PC-9 (cell line): ENCODE measurements at places on chromosomes 6 and 20. TPM values are rescaled to one million over a fixed set of nuclear protein-coding genes. Genes with fewer than 3 reads are reported as not detected.
A peak's percentile ranks its signal among the peaks of the same experiment; 100 is the strongest.

The TMEM74B gene
- 0.44 and 1.2 TPM in 2 replicates for total RNA-seq

GRCh38 chr6:87794922-87795885 lies 93.2 kb upstream of the AKIRIN2 start:
- no peak for DNase-seq

The C20orf202 gene
- total RNA-seq = not detected in 2 replicates

DNA sequence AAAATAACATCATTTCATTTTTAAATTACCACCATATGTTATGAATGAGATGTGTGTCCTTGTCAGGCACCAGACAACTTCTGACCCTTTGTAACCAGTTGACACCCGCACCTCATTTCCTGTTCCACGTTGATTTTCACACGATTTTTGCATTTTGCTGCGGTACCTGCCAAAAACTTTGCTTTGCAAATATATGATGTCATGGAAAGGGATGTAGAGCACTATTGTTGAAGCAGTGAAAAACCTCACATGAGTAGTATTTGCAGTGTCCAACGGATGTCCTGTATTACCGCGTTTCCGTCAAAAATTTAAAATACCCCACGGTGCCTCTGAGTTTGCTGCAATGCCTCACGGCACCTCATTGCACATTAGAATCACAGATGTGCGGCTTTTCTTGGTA lies 115.6 kb downstream of the MTHFD1L start:
- DNase-seq = no peak

GRCh38 chr6:116842459-116842858 lies 13.6 kb upstream of the GPRC6A start:
- no peak for DNase-seq

DNA sequence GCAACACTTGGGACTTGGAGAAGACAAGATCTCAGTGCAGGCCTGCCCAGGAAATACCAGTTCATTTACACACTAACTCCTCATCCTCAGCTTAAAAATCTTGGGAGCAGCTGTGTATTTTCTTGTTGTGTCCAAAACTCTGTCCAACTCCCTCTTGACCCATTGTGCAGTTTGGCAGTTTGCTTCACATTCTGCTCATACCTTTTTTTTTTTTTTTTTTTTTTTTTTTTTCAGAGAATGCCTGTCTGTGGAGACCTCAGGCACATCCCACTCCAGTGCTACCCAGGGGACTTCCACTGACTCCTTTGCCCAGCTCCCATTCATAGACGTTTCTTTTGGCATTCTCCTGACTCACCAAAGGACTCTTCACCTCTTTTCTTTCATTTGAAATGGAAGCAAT lies 265.8 kb upstream of the TCF21 start:
- no peak for DNase-seq

GRCh38 chr6:134352786-134353480 lies 35.0 kb upstream of the SGK1 start:
- no peak for DNase-seq

DNA sequence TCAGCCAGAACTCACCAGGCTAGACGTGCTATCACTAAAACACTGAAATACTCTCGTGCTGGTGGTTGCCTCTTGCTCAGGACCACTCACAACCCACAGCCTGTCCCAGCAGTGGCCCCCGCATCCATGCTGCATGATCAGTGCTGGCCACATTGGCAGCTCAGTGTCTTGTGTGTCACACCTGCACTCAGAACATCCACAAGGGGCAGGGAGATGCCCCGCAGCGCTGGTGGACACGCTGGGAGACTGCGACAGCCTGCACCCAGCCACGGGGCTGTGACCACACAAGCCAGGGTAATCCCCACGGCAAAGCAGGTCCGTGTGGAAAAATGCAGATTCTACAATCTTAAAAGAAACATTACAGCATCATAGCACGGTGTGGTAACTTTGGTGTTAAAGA lies 23.9 kb upstream of the APMAP start:
- no peak for DNase-seq

The BPIFB2 gene
- total RNA-seq = not detected in 2 replicates

DNA sequence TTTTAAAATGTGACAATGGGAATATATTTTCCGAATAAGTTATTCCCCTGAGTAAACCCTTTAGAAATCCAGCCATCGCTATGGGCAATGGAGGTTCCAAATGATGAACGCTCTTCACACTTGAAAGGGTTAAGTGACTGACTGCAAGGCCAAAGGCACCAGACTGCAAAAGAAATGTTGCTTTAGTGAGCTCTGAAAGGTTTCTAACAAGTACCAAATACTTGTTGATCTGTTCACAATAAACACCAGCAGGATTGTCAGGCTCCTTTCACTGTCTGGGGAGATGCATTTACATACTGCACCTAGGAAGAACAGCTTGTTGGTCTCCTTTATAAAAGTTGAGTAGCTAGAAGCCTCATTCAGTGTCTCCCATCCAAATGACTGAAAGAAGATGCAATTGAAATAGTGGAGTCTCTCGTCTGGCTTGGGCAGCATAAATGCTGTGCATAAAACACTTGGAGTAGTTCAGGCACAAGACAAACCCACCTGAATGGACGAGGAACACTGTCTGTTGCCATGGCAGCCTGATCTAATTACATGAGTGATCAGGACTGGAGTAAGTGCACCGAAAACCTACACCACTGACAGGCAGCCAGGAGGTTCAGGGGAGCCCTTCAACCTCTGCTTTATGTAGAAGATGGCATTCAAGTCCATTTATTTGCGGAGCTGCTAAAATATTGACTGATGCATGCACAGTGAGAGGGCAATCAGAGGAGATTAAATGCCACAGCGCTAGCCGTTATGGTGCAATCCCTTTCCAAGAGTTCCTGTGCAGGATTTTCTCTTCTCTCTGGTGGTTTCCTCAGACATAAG lies 2.9 kb downstream of the ATXN1 start:
- no peak for DNase-seq

GRCh38 chr20:54633374-54634355 lies 158.3 kb downstream of the DOK5 start:
- no peak for DNase-seq

- no peak for DNase-seq
Observed at GRCh38 chr6:112365952-112366351, 18.8 kb downstream of the RFPL4B start.

DNA sequence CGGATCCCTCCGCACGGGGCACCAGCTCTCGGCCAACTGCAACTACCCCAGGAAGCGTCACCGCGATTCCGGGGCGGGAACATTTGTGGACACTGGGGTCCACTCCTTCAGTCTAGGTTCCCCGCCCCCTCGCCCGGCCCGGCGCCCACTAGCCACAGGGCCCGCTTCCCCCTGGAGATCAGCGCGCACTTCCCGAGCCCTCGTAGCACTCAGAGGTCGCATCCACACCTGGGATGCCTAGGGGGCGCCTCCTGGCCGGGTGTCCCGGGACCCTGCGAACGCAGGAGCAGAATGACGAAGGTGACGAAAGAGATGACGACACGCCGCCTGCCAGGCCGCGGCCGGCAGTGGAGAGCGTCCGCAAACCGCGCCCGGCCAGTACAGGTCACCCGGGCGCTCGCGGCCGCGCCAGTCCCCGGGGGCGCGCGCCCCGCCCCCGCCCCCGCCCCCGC lies 309 bp upstream of the AIG1 start:
- peak; percentile 75 for DNase-seq

DNA sequence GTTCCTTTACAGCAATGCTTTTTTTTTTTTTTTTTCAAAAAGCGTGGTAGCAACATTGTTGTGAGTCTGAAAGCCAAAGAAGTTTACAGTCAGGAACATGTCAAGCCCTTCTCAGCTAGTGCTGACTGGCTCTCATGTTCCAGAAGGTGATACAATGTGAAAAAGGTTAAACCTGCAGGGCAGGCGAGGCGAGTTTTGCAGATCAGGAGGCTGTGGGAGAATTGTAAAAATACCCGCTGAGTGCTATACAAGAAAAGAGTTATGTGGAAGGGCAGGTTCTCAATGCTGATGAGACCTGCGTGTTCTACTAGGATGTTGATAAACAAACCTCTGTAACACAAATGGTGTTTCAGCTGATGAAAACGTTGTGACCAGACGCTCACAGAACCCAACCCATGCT lies 30.9 kb upstream of the RPP40 start:
- DNase-seq = peak; percentile 79

GRCh38 chr6:159844737-159845645 lies 44.9 kb downstream of the PNLDC1 start:
- DNase-seq = no peak

GRCh38 chr6:110509617-110510241 lies 33.3 kb upstream of the SLC22A16 start:
- peak; percentile 95 for DNase-seq

DNA sequence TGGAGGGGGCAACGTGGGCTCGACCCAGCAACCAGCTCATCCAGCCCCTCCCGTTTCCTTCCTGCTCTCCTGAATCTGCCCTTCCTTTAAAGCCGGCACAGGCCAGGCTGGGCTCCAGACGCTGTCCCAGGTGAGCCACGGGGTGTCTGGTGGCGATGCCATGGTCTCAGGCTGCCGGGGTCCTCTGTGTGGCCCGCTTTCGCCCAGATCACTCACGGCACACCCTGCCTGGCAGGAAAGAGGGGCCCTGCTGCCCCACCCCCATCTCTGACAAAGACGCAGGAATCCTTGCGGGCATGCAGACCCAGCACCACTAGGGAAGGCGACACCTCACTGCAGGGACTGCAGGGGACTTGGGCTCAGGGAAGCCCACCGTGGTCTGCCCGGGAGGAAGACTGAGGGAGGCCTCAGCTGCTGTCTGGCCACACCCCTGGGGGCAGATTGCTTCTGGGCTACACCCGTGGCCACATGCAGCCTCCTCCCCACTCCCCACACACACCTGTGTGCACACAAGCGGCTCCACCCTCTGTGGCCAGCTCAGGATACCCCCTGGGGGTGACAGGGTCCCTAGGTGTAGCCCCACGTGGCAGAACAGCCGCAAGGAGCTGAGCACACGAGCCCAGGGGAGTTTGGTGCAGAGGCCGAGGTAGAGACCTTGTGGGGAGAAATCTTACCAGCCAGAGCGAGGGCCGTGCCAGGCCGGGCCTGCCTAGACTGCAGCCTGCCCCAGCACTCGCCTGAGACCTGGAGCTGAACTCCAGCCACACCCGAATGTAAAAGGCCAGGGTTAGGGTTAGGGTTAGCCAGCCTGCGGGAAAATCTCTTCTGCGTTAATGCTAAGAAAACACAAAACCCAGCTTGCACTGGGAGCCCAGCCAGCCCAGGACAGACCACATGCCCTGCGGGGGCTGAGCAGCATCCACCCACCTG lies 104.6 kb downstream of the DLL1 start:
- DNase-seq = no peak

DNA sequence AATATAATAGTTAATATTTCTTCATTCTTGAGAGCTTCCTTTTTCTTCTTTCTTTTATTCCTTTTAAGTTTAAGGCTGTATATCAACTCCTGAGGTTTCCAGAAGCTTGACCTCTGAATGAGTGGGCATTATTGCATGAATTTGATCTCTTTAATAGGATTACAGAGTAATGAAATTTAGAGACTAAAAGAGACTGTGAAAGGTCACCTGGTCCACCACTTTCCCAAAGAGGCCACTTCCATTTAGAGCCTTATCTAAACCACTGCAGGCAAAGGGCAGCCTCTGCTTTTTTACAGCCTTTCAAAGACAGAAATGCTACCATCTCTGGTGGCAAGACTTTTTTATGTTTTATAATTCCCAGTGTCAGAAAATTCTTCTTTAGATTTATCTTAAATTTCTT lies 215.3 kb upstream of the HS3ST5 start:
- DNase-seq = no peak

- peak; percentile 50 for DNase-seq
Observed at GRCh38 chr20:58481481-58482021, 33.6 kb downstream of the APCDD1L start.

GRCh38 chr6:24522228-24523176 lies 27.7 kb downstream of the ALDH5A1 start:
- no peak for DNase-seq

The EFCAB8 gene
- total RNA-seq = 1.1 TPM in 1 of 2 replicates, not detected in the other

The ANGPT4 gene
- not detected in 2 replicates for total RNA-seq

The IYD gene
- not detected in 2 replicates for total RNA-seq

The FILIP1 gene
- 0.15 TPM in 1 of 2 replicates, not detected in the other for total RNA-seq

DNA sequence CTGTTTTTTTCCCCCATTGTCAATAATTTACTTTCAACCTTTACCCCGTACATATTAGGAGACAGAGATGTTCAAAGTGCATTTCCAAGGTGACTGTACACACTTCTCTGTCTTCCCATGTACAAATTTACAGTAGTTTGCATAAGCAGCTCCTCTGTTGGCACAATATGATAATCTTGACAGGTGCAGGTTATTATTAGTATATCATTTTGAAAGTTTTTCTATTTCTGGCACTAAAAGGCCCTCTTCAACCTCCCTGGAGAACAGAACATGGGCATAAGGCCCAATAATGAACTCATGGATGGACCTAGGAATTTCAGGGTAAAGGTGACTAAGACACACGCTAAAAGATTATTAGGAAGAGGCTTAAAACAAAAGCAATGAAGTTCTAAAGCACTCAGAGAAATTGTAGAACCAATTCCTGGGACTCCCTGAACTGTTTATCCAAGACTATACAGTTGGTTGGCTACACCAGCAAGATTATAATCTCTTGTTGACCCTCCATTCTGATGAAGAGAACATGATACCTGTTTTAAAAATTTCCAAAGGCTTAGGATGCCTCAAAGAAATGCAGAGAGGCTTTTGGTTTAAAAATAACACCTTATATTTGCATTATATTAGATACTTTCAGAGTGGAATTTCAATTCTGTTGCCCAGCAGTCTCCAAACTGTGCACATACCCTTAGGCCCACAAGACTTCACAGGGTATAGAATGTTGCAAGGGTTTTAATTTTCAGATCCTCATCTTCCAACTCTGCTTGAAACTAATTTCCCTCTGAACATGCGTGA lies 1.1 kb downstream of the AIG1 start:
- DNase-seq = no peak

GRCh38 chr6:22067122-22067521 lies 229.7 kb downstream of the PRL start:
- DNase-seq = no peak

DNA sequence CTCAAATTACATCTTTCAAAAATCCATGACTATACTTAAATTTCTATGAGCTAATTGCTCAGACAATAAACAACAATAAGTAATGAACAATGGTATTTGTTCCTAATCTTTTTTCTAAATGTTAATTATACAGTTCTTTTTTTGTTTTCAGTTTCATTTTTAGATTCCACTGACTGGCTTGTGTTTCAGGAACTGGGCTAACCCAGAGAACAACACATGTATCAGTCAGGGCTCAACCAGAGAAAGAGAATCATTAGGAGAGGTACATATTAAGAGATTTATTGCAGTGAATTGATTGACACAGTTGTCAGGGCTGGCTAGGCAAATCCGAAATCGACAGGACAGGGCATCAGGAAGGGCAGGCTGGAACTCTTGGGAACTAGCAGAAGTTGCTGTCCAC lies 182.8 kb downstream of the GRM1 start:
- no peak for DNase-seq

The TMEM217 gene
- 4.9 and 5.3 TPM in 2 replicates for total RNA-seq

DNA sequence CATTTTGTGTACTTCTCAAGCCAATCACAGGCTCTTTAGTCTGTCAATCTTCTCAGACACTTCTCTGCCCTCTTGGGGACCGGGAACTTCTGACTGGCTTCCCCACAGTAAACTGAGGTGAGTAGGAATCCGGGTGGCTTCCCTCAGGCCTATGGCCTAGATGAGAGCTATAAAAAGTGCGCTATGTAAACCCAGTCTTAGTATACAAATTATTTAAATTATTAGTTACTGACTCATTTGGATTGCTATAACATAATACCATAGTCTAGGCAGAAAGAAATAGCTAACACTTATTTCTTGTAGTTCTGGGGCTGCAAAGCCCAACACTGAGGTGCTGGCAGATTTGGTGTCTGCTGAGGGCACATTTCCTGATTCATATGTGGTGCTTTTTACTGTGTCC lies 109.2 kb upstream of the MCHR2 start:
- DNase-seq = no peak

The PM20D2 gene
- 21.9 and 28.8 TPM in 2 replicates for total RNA-seq

The KHDC1L gene
- 1.1 TPM in 1 of 2 replicates, not detected in the other for total RNA-seq

- no peak for DNase-seq
Observed at GRCh38 chr6:142008781-142009180, 123.9 kb upstream of the GJE1 start.

- DNase-seq = no peak
Observed at GRCh38 chr6:117354671-117355070, 71.1 kb downstream of the ROS1 start.
